Activated CD4-positive, alpha-beta T cell treated with anti-CD3 and anti-CD28 coated beads, Interleukin-2, amount 10 ng/mL, durations not matched to agents 7 days and 5 days (primary cell): ENCODE measurements at places on chromosomes 3 and 15. TPM values are rescaled to one million over a fixed set of nuclear protein-coding genes. Genes with fewer than 3 reads are reported as not detected.
A peak's percentile ranks its signal among the peaks of the same experiment; 100 is the strongest.

DNA sequence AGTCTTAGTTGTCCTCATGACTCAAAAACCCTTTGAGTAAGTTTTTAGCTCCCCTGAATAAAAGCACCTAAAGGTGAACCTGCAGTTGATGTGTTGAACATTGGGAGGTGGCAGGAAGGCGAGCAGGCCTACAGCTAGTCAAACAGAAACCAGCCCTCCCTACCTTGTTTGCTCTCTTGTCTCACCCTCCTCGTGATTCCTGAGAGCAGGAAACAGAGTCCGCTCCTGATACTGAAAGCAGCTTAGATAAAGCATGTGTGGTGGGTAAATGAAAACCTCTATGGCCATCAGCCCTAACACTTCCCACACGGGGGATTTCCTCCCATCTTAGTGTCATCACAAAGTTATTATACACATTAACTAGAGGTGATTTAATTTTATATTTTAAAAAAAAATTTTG is 21.8 kb upstream of the CLDN18 start:
- no peaks in the 10 kb centered on the region for H3K36me3 ChIP-seq
- no peak overlapping the region for H3K27ac ChIP-seq
- no peak overlapping the region for H3K4me3 ChIP-seq
- DNase-seq = no peak

GRCh38 chr3:123609063-123609462 is 24.2 kb upstream of the HACD2 start:
- H3K4me1 ChIP-seq = peaks cover 11% of the 10 kb centered on the region
- H3K36me3 ChIP-seq = peaks cover 2% of the 10 kb centered on the region
- no peak overlapping the region for H3K27ac ChIP-seq
- no peak for DNase-seq
- no peak overlapping the region for H3K4me3 ChIP-seq

- no peak for DNase-seq
- no peak overlapping the region for H3K4me3 ChIP-seq
- H3K4me1 ChIP-seq = no peaks in the 10 kb centered on the region
- peaks cover 5% of the 10 kb centered on the region for H3K27me3 ChIP-seq
These were observed 33.5 kb upstream of the HHATL start for GRCh38 chr3:42736081-42736480.

DNA sequence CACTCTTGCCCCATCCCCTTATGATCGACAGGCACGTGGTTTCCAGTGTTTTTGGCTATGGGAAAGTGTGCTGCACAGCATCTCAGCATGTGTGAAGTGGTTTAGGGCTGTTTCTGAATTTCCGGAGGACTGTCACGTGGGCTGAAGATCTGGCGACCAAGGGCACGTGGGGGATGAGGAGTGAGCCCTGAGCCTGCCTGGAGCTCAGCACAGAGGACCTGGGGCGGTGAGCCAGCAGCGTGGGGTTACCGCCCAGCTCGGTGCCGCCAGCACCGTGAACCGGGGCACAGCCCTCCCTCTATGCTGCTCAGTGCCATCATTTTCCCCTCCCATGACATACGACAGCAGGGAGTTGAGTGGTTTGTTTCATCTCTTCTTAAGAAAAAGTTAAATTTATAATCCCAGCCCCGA is 150.2 kb downstream of the DNAJB8 start:
- peaks cover 28% of the 10 kb centered on the region for H3K4me1 ChIP-seq
- H3K36me3 ChIP-seq = peaks cover 2% of the 10 kb centered on the region
- DNase-seq = peak; percentile 80
- no peak overlapping the region for H3K4me3 ChIP-seq
- peak overlapping the region; percentile 83 for H3K27ac ChIP-seq

FAM174B gene
- total RNA-seq = 6.0 TPM

GRCh38 chr3:9793161-9793781 is 389 bp downstream of the ARPC4 start:
- peak; percentile 46 for DNase-seq
- H3K27ac ChIP-seq = peak overlapping the region; percentile 100
- H3K36me3 ChIP-seq = peaks cover 65% of the 10 kb centered on the region
- no peaks in the 10 kb centered on the region for H3K27me3 ChIP-seq
- peak overlapping the region; percentile 98 for H3K4me3 ChIP-seq

DNA sequence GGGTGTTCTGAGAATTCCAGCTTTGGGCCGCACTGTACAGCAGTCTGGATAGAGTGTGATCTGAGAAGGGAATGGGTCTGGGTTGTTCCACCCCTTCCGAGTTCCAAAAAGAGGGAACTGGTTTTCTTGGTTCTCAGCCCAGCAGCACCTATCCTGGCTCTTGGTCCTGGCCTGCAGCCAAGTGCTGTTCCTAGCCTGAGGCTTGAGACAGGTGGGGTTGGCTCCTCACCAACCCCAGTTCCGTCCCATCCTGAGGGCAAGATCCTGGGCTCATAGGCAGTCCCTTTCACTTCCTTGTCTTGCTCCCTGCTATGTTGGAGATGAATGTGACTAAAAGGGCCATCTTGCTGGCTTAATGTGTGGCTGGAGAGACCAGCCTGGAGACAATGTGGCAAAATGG is 15.2 kb downstream of the IVD start:
- H3K4me3 ChIP-seq = no peak overlapping the region
- peaks cover 6% of the 10 kb centered on the region for H3K36me3 ChIP-seq
- H3K27ac ChIP-seq = no peak overlapping the region
- H3K27me3 ChIP-seq = no peaks in the 10 kb centered on the region
- peaks cover 2% of the 10 kb centered on the region for H3K4me1 ChIP-seq

- peaks cover 10% of the 10 kb centered on the region for H3K36me3 ChIP-seq
- H3K4me3 ChIP-seq = no peak overlapping the region
- DNase-seq = no peak
- H3K27me3 ChIP-seq = no peaks in the 10 kb centered on the region
These were observed 321.5 kb upstream of the ICE2 start for GRCh38 chr15:60800299-60801072.

ADAMTS17 gene
- 5.0 TPM for total RNA-seq

CTXN2 gene
- not detected for total RNA-seq
